ENCODE measurements at places on chromosomes 4 and X. TPM values are rescaled to one million over a fixed set of nuclear protein-coding genes. Genes with fewer than 3 reads are reported as not detected.

Gene MAPK10
- not detected for total RNA-seq

Gene SAGE1
- total RNA-seq, result not detected

Gene RPS6KA3
- total RNA-seq, result 76.2 TPM

Gene TRAM1L1
- not detected for total RNA-seq

Gene PDLIM3
- not detected for total RNA-seq

GRCh38 chr4:113687067-113687718 lies 74.3 kb downstream of the CAMK2D start:
- DNase-seq, result peak; percentile 37

- DNase-seq, result no peak
Observed at GRCh38 chr4:108829966-108830492, 67.2 kb upstream of the ETNPPL start.

GRCh38 chrX:144006811-144007210 lies 122.9 kb downstream of the UBE2NL start:
- no peak for DNase-seq

DNA sequence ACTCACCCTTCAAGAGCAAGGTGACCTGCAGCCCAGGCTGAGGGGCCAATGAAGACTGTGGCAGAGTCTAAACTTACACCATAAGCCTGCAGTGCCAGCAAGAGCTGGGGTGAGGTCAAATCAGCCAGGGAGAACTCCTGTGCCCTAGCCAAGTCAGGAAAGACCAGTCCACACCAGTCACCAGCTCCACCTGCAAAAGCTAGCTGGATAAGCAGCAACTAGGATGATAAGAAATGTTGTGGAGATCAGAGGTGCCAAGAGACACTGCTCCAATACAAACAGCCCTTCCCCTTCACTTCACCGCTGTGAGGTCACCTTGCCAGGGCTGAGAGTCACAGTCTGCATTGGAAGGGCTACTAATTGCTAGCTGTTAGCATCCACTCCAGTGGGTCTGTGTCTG lies 31.3 kb downstream of the NIPAL1 start:
- DNase-seq, result no peak

DNA sequence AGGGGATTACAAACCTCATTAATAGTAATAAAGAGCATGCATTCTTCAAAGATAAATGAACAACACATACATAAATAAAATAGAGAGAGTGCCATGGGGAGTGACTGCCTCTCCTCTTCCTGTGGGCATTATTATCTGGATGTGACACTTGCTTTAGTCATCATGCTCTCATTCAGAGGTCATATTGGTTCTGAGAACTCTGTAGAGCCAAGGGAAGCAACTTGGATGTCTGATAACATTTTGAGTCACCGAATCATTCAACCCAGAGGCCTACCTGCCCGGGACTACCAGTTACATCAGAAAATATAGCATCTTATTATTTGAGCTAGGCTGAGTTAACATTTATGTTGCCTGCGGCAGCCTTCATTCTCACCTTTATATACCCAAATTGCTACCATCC lies 489.5 kb downstream of the STIM2 start:
- DNase-seq, result no peak

GRCh38 chr4:77930154-77930639 lies 67.6 kb downstream of the MRPL1 start:
- DNase-seq, result no peak

DNA sequence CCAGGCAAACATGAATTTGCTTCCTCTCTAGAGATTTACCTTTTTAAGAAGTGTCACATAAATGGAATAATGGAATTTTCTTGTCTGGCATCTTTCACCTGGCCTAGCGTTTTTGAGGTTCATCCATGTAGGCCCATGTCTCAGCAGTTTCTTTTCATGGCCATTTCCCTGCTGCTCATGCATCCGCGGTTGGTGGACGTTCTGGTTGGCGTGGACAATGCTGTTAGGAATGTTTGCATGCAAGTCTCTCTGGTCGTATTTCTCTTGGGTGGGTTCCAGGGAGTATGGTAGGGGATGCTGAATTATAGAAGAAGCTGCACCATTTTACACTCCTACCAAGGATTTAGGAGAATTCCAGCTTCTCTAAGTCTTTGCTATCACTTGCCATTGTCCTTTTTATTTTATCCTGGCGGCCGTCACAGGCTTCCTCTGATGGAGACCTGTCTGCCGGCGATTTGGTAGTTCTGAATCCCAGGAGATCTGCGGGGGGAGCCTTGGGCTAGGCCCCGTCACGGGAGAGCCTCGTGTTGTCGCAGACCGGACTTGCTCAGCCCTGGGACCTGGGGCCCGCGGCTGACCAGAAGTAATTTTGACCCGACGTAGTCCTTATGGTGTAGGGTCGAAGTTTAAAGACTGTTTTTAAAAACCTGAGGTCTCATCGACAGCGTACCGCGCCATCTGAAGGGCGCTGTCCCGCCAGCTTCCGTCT lies 56.9 kb upstream of the TADA2B start:
- no peak for DNase-seq

DNA sequence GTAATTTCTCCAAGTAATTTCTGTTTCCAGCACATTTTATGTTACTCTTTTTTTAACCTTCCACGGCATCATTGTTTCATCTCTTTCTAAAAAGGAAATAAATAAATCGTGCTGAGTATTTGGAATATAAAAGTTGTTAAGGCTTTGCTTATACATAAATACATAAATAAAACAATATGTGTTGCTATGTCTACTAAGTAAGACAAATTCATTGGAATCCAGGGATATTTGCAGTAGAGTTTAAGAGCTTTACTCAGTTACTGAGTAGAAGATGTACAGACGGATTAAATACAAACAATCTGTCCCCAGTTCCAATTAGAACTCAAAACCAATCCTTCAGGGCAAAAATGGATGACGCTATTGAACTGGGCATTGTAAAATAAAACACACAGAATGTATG lies 1.4 kb downstream of the ARHGAP24 start:
- no peak for DNase-seq

- no peak for DNase-seq
Observed at GRCh38 chrX:413322-414201, 26.9 kb upstream of the PPP2R3B start.

GRCh38 chrX:48684134-48684533 lies 535 bp downstream of the WAS start:
- no peak for DNase-seq

- no peak for DNase-seq
Observed at GRCh38 chr4:15352524-15352923, 75.3 kb upstream of the C1QTNF7 start.

GRCh38 chrX:69493193-69493592 lies 10.9 kb upstream of the NALF2 start:
- peak; percentile 31 for DNase-seq

DNA sequence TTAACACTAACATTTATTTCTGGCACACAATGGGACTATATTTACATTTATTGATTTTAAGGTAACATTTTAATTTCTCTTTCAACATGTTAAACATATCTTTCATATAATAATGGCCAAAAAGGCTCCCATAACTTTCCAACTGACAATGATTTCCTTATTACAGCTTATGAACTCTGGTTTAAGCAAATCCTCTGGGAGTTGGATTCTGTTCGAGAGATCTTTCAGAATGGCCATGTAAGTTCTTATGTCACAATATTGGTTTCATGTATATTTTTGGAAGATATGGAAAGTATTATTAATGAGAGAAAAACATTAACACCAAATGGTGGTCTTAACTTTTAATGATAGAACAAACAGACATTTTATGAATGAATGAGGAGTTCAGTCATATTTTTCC lies 4.1 kb downstream of the TDO2 start:
- no peak for DNase-seq

DNA sequence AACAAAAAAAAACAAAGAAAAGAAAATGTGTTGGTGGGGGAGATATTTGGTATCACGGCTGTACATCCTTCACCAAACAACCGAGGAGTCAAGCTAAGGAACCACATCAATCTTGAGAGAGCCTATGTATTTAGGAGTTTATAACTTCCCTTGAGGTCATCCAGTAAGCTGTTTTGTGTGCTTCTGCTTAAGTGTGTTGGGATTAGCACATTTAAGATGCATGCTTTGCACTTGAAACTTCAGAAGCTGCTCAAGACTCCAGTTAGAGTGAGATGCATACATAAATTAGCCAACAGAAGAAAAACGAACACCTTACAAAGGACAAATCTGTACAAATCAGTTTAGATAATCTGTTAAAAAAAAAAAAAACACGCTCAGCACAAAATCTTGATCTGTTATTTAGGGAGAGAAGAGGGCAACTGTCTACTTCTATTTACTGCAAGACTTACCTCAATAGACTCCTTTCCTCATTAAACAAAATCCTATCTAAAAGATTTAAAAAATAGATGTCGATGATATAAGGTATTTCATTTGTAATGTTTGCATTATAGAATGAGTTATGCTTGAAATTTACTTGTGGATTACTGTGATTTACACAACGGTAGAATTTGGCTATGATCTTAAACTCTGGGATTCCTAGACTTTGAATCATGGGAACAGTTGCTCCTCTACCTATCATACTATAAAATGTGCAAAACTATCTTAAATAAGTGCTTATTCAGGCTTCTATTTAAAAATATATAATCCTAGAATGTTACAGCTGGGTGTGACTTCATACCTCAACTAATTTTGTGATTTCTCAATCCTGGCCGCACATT lies 53.8 kb upstream of the NAP1L5 start:
- no peak for DNase-seq

DNA sequence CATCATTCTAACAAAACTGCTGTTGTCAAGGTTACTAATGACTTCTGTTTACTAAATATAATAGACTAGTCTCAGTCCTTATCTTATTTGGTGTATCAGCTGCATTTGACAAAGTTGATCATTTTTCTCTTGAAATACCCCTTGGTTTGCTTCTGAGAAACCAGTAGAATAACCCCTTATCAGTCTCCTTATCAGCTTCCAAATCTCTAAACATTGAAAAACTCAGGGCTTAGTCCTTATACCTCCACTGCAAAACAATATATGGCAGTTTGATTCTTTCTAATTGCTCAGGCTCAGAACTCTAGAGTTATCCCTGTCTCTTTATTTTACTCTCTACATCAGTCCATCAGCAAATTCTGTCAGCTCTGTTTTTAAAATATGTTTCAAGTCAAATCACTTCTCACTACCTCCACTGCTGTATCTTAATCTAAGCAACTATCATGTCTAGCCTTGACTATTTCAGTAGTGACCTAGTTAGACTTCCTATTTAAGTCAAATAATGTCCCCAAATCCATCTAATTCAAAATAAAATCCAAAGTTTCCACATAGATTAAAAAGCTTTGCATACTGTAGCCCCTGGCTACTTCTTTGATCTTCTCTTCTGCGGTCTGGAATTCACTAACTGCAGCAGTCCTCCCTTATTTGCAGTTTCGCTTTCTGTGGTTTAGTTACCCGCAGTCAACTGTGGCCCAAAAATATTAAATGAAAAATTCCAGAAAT lies 87.1 kb upstream of the NPNT start:
- DNase-seq, result no peak

DNA sequence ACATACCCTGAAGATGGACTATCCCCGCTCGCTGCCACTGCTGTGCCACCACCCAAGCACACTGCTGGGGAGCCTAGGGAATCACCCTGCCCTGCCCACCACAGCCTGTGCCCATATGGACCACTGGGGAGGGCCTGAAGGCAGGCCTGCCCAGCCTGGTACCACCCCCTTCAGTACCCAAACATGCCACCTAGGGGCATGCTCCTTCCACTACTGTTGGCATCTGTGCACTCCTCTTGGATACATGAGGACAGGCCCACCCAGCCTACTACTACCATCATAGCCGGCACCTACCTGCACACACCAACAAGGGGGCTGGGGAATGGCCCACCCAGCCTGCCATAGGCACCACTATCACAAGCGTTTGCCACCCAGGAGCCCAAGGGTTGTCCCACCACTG lies 30.1 kb upstream of the PRDX4 start:
- DNase-seq, result peak; percentile 53

- no peak for DNase-seq
Observed at GRCh38 chrX:50107470-50107869, 93.3 kb downstream of the AKAP4 start.

Measured in activated CD4-positive, alpha-beta T cell treated with anti-CD3 and anti-CD28 coated beads, Interleukin-2, amount 10 ng/mL, durations not matched to agents 7 days and 5 days (primary cell).